Caco-2 (cell line): ENCODE measurements at places on chromosomes 3 and 15. TPM values are rescaled to one million over a fixed set of nuclear protein-coding genes. Genes with fewer than 3 reads are reported as not detected.
A peak's percentile ranks its signal among the peaks of the same experiment; 100 is the strongest.

GRCh38 chr3:128487813-128488635 is 5.0 kb downstream of the GATA2 start:
- H3K27ac ChIP-seq, result peak overlapping the region; percentile 89
- peak; percentile 94 for DNase-seq
- H3K4me1 ChIP-seq, result peaks cover 11% of the 10 kb centered on the region
- H3K4me3 ChIP-seq, result peak overlapping the region; percentile 71
- no peaks in the 10 kb centered on the region for H3K27me3 ChIP-seq

DNA sequence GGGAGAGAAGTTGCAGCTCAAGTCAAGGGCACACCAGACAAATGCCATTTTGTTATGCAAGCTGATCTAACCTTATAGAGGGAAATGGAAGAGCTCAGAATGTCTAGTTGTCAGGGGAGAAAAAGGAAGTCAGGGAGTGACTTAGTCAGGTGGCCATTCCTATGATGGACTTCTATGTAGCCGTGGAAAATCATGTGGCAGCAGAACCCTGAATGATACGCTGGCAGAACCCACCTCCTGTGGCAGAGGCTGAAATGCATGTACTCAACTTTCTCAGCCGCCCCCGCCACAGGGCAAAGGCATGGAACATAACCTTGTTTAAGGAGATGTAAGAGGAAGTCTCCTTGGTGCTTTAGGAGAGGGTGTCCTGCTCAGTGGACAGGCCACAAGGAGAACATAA is 37.7 kb upstream of the PARL start:
- no peaks in the 10 kb centered on the region for H3K36me3 ChIP-seq
- no peak overlapping the region for H3K27ac ChIP-seq
- H3K27me3 ChIP-seq, result no peaks in the 10 kb centered on the region

- H3K27ac ChIP-seq, result no peak overlapping the region
- no peaks in the 10 kb centered on the region for H3K4me1 ChIP-seq
- no peak for DNase-seq
- H3K27me3 ChIP-seq, result no peaks in the 10 kb centered on the region
- no peaks in the 10 kb centered on the region for H3K36me3 ChIP-seq
- no peak overlapping the region for H3K4me3 ChIP-seq
Measured at GRCh38 chr3:119375510-119375909, 81.3 kb downstream of the ARHGAP31 start.

- no peak for DNase-seq
- no peaks in the 10 kb centered on the region for H3K4me1 ChIP-seq
- H3K27me3 ChIP-seq, result no peaks in the 10 kb centered on the region
- H3K27ac ChIP-seq, result no peak overlapping the region
- H3K4me3 ChIP-seq, result no peak overlapping the region
- no peaks in the 10 kb centered on the region for H3K36me3 ChIP-seq
Measured at GRCh38 chr3:8413337-8413926, 88.2 kb upstream of the LMCD1 start.

GRCh38 chr3:59566481-59566975 is 516.7 kb upstream of the CFAP20DC start:
- H3K27ac ChIP-seq, result no peak overlapping the region
- DNase-seq, result no peak
- H3K36me3 ChIP-seq, result no peaks in the 10 kb centered on the region

DNA sequence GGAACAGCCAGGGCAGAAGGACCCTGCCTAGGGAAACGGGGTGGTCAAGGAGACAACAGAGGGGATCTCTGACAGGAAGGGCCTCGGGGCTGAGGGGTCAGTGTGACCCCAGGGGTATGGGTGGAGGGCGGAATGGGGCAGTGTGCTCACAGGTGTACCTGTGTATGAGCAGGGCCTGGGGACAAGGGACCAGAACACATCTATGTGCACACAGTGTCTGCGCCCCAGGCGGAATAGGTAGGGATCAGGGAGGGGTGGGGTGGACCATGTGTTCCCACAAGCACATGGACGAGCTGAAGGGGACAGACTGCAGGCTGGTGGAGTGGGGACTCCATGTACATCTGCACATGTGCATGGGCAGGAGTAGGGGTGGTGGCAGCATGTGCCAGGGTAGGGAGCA is 5.0 kb upstream of the TLR9 start:
- peaks cover 3% of the 10 kb centered on the region; the same call in 1 of the 2 replicates for H3K36me3 ChIP-seq
- peaks cover 4% of the 10 kb centered on the region; the same call in 1 of the 2 replicates for H3K4me1 ChIP-seq
- DNase-seq, result no peak
- H3K27ac ChIP-seq, result peak overlapping the region; percentile 13
- no peak overlapping the region for H3K4me3 ChIP-seq

- H3K4me3 ChIP-seq, result no peak overlapping the region
- H3K27ac ChIP-seq, result no peak overlapping the region
- no peaks in the 10 kb centered on the region for H3K27me3 ChIP-seq
- no peaks in the 10 kb centered on the region for H3K36me3 ChIP-seq
- no peak for DNase-seq
Measured at GRCh38 chr15:41856262-41856661, 17.6 kb downstream of the PLA2G4B start.

APBA2 gene
- not detected in 2 replicates for total RNA-seq

SERINC4 gene
- 0.21 and 0.23 TPM in 2 replicates for total RNA-seq
